Amniotic stem cell (primary cell): ENCODE measurements at places on chromosomes 5 and 9.

DNA sequence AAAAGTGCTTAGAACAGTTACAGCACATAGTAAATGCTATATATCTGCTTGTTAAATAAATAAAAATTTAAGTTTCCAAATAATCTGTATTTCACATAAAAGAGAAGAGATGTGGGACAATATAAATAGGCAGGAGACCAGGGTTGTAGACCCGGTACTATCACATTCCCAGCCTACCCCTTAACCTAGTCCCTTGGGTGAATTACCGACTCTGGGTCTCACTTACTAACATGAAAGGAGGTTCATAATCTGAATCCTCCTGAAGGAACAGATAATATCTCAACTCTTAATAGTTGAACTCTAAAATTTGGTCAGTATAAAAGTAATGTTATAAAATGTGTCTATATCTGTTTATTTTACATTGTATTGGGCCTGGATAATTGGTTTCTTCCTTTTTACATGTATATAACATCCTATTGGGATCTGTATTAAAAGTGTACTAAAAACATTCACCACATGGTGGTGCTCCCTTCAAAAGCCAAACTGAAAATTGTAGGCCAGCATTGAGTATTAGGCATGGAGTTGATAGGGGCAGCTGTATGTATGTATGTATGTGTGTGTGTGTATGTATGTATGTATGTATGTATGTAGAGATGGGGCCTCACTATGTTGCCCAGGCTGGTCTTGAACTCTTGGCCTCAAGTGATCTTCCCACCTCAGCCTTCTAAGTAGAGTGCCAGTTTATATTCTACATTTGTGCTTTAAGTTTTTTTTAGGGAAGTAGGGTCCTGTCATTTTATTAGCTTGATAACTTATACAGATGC lies 64.2 kb upstream of the ABL1 start:
- DNase-seq = peak; percentile 5

GRCh38 chr5:149391524-149391923 lies 12.4 kb upstream of the IL17B start:
- no peak for DNase-seq

- no peak for DNase-seq
These were observed 299.6 kb downstream of the FGF10 start for GRCh38 chr5:44089424-44090144.

DNA sequence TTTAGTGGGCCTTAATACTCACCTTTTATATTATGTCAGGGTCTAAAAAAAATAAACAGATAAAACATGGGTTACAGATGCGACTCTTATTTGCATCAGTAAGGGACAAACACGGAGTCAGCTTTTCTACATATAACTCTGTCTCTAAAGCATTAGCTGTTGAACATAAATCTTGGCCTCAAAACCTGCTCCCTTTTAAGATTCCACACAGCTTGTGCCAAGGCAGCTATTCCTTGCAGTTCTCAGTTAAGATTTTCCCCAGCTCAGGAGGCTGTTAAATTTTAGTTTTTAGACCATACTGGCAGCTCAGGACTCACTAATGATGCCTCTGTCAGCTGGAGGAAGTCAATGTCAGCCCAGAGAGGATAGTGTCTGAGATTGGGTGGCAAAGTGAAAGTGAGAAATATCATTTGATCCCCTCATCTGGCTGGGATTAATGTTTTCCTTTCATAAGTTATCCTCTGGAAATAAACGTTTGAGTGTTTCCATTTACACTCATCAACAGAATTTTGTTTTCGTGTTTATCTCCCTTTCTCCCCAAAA lies 287.5 kb downstream of the ELAVL2 start:
- DNase-seq = no peak

GRCh38 chr5:116478491-116478890 lies 96.1 kb downstream of the SEMA6A start:
- DNase-seq = no peak

DNA sequence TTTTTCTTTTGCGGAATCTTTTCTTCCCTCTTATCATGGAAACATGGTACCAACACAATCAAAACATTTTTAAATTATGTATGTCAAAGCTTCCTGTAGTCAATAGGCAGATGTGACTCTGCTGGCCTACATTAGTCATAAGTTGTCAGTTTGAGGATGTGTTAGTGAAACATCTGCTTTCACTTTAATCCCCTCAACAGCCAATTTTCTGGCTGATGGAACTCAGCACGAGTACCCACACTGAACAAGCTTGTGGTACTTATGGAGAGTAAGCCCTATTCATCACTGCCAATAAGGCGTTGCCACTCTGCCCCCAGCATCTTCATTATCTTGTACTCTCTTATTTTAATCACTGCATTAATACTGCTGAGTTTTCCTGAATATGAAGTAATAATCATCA lies 1034.4 kb downstream of the CDH9 start:
- DNase-seq = no peak

DNA sequence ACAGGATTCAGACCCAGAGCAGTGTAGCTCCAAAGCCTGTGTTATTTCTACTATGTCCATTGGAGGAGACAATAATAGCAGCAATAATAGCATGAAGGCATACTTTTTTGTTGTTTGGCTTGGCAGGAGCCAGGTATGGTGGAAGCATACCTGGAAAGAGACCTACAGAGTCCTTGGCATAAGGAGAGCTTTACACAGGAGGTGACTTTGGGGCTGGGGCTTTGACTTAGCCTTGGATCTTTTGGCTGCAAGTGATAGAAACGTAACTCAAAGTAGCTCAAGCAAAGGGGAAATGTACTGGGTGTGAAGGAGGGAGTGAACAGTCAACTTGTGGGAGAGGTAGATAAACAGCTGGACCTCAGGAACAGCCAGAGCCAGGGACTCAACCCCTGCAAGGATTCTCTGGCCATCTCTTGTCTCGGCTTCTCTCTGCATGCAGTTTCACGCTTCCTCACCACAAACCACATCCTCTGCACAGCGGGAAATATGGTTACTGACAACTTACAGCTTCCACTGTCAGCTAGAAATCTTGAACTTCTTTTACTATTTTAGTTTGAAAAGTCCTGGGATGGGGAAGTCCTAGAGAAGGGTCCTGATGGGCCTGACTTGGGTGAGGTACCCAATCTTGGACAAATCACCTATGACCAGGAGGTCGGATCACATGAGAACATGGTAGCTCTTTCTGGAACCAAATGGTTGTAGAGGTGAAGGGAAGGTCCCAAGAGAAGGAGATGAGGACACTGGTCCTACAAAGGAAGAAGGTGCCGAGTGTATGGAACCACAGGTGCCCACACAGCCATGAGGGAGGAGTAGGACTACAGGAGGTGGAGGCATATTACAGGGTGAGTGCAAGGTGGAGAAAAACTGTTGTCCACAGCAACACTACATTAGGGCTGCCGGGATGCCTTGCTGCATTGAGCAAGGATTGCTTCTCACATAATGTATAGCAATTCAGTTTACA lies 47.0 kb upstream of the TGFBR1 start:
- no peak for DNase-seq

DNA sequence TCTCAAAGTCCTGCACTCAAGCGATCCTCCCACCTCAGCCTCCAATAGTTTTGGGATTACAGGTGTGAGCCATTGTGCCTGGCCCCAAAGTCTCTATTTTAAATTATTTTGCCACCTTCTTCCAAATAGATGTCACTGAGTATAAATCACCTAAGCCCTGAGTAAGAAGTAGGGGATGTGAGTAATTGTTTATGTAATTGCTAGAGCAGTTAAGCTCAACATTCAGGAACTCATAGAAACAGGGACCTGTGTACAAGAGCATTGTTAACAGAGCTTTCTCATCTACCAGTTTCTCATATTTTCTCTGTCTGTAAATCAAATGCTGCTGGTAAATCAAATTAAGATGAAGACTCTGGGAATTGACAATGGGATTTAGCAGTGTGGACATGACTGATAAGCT lies 26.3 kb downstream of the CDK7 start:
- DNase-seq = no peak

DNA sequence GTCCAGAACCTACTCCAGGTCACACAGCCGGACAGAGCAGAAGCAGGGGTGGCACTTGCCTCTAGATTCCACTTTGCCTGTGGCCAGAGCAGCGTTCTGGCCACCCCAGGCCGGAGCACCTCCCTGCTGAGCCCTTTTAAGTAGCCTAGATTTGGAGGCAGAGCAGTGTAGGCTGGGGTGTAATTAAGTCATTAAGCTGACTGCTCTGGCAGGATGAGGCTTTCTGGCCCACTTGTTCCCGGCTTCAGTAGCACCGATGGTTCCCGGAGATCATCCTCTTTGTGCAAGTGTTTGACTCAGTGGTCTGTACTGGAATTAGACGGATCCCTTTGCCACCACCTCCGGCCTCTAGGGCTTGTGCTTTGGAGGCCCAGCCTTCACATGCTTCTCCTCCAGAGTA lies 281.9 kb upstream of the ANKRD55 start:
- no peak for DNase-seq

DNA sequence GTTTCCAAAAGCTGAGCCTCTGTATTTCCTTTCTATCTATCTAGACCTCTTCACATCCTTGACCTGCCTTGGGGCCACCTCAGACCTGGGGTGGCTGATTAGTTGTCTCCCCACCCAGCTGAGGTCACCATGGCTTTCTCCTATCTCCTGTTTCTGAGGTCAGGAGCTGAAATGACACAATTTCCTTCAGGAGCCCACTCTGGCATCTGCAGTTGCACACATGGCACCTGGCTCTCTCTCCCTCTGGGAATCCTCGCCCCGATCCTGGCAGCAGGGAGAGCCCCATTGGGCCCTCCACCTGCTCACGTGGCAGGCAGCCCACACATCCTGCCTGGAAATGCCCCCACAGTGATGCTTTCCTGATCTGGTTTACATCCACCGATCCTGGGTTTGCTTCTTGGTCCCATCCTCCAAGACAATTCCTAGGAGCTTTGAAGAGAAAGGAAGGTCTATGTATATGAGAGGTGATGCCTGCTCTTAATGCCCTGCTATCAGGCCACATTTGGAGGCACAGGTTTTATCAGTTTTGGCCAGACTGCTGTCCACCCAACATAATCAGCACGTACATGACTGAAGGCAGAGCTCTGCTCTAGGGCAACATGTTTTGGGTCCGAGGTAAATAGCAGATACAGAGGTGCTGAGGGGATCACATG lies 53.7 kb downstream of the MARCHF3 start:
- DNase-seq = no peak

DNA sequence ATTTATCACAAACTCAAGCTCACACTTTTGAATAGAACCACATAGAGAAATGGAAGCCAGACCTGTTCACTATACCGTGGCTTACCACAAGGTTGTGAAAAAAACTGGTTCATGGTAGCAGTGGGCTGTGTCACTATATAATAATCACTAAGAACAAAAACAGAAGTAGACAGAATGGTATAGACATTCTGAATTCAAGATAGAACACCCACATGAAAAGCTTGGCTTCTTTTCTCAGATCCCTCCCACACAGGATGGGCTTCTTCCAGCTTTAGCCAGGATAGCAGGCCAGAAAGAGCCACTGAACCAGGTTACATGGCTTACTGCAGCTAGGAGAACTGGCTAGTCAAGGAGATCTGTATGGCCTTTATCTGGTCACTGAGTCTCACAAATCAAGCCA lies 6.1 kb upstream of the NRG2 start:
- no peak for DNase-seq

- no peak for DNase-seq
These were observed 130.3 kb downstream of the FSTL4 start for GRCh38 chr5:133482028-133482427.

- peak; percentile 25 for DNase-seq
These were observed 92.6 kb downstream of the OSMR start for GRCh38 chr5:38938424-38938823.

- no peak for DNase-seq
These were observed 1.2 kb downstream of the DUSP1 start for GRCh38 chr5:172769616-172770373.

DNA sequence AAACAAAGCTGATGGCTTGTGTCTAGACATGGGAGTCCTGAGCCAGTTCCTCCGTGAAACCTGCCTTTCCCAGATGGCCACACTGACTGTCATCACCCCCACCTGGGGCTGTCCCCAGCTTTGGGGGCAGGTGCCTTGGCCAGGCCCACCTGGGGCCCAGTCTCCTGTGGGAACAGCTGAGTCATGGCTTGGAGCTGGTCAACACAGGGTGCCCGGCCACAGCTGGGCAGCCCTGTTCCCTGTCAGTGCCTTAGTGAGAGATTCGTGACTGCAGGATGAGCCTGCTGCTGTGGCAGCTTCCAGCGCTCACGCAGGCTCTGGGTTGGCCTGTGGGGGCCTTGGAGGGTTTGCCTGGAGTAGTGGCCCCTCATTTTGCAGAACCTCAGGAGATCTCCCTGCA lies 56.5 kb downstream of the COL5A1 start:
- DNase-seq = no peak

- DNase-seq = no peak
These were observed 42.4 kb upstream of the AIF1L start for GRCh38 chr9:131053896-131054295.

GRCh38 chr5:110209401-110209800 lies 517.1 kb downstream of the TMEM232 start:
- no peak for DNase-seq

DNA sequence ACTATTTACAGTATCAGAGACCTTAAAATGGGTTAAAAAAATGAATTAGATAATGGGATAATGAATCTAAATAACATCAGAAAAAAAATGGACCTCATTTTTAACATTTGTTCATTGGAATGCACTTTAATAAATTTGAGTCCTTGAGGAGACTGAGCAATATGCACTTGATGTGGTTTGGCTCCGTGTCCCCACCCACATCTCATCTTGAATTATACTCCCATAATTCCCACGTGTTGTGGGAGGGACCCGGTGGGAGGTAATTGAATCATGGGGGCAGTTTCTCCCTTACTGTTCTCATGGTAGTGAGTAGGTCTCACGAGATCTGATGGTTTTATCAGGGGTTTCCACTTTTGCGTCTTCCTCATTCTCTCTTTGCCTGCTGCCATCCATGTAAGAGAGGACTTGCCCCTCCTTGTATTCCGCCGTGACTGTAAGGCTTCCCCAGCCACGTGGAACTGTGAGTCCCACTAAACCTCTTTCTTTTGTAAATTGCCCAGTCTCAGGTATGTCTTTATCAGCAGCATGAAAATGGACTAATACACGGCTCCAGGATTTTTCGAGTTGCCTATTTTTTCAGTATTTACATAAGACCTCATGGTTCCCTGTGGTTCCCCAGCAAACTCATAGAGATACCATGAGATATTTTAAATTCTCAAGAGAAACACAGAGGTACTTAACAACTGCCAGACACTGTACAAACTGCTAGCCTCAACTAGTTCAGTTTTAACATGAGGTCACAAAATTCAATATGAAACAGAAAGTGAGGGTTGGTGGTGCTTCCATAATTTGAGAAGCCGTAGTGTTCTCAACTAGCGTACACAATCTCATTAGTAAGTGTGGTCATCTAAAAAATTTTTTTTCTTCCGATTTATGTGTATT lies 128.3 kb downstream of the TLE1 start:
- no peak for DNase-seq

DNA sequence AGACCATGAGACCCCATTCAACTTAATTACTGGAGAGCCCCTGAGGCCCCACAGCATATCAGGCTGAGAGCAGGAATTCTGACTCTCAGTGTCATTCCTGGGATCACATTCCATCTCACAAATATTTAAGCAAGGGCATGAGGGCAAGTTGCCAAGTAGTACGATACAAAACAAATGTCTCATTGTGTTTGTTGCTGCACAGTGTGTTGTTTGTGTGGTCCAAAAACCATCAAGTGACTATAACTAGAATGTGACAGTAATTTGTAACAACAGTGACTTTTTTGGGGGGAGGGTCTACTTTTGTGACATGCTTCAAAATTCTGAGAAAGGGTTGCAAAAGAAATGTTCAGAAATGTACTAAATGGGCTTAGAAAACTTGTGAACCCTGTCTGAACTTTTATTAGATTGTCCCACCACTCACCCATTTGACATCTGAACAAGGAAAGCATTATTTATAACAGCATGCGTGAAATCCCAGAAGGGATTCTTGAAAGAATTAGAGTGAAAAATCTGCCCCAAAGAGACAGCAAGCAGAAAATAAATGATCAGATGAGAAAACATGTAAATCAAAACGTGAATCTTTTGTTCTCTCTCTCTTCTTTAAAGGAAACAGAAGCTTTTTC lies 347.0 kb downstream of the NTRK2 start:
- no peak for DNase-seq
